ENCODE measurements at places on chromosomes 12 and 14.

- DNase-seq = no peak
Observed at GRCh38 chr14:77950371-77951063, 150.6 kb downstream of the ADCK1 start.

DNA sequence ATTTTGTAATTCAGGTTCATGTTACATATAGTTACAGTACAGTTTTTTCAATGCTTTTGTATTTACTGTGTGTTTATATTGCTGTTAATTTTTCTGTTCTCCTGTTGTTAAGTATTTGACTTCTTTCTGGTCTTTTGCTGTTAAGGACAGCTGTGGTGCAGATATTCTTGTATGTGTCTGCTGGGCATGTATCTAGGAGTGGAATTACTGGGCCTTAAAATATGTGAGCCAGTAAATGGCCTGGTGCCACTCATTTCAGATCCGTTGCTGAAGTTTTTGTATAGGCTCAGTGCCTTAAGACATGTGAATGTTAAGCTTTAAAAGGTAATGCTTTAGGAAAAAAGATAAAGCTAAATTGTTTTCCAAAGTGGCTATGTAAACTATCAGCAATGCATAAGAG is 87.3 kb downstream of the TTLL5 start:
- DNase-seq = no peak

- no peak for DNase-seq
Observed at GRCh38 chr12:91817517-91817916, 328.1 kb downstream of the BTG1 start.

GRCh38 chr12:3885277-3886094 is 12.3 kb upstream of the PARP11 start:
- no peak for DNase-seq

DNA sequence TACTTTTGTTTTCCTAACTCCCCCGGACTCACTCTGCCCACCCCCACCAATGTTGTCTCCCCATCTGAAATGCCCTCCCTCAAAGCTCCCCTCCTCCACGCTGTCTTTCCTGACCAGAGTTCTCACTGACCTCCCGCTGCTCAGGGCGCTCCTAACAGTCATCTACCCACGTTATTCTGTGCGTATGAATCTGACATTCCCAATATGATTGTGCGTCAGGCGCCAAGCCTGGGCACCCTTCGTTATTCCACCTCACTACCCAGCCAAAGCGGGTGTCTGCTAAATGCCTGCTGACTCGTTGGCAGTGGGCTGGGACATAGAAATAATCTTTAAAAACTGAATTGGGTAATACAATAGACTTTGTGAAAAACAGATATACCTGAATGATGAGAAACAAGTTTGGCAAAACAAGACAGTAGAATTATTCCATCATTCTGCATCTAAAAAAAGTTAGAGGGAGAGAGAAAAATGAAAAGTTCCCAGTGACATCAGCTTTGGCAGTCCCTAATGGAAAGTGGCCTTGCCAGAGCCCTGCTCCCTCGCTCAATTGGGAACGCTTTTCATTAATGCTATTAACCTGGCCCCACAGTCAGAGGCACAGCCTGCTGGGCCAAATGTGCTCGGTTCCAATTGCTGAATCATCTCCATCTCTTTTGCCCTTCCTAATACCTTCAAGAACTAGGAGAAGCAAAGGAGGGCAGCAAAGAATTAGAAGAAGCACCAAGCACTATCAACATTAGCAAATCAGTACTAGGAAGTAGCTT is 74.0 kb upstream of the PLXNC1 start:
- DNase-seq = no peak

GRCh38 chr12:65699251-65699650 is 125.0 kb upstream of the HMGA2 start:
- no peak for DNase-seq

- DNase-seq = no peak
Observed at GRCh38 chr12:113276946-113277500, 55.8 kb downstream of the TPCN1 start.

GRCh38 chr12:13197032-13197431 is 506 bp downstream of the EMP1 start:
- DNase-seq = no peak

GRCh38 chr12:123427036-123427769 is 9.3 kb downstream of the RILPL2 start:
- DNase-seq = no peak

- DNase-seq = no peak
Observed at GRCh38 chr12:55039395-55040354, 19.9 kb downstream of the NEUROD4 start.

- no peak for DNase-seq
Observed at GRCh38 chr12:121472150-121472905, 72.4 kb downstream of the RNF34 start.

- no peak for DNase-seq
Observed at GRCh38 chr12:92661269-92661668, 41.5 kb upstream of the PLEKHG7 start.

GRCh38 chr12:87150969-87151662 is 878.1 kb downstream of the C12orf50 start:
- no peak for DNase-seq

- DNase-seq = no peak
Observed at GRCh38 chr12:65280306-65280705, 1.8 kb downstream of the MSRB3 start.

DNA sequence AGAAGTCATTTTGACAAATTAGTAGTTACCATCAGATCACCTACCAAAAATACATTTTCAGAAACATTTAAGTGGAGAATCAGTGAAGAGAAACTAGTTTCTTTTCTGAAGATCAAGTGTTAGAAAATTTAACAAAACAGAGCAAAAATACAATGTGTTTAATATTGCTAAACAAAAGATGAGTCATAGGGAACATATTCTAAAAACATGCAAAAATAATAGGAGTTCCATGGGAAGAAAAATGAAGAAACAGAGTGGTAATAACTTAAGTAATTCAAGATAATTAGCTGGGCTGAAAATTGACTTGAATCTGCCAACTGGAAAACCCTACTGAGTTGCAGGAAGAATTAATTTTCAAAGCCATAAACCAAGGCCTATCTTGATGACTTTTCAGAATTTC is 111.5 kb upstream of the KITLG start:
- DNase-seq = no peak

- DNase-seq = no peak
Observed at GRCh38 chr14:54772451-54772881, 130.2 kb downstream of the GCH1 start.

DNA sequence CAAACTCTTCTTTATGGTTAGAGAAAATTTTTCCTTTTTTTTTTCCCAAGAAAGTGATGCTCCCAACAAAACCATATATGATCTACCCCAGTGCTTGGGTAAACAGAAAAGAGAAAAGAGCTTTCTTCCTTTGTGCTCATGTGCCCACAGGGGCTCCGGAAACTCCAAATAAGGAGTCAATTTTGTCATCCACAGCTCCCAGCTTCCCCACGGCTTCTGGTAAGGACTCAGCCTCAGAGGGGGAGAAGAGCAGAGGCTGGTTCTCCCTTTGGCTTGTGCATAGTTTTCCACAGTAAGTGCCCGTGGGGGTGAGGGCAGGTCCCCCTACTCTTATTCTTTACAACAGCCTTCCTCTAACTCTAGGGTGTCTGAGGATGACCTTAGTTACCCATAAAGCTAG is 13.3 kb upstream of the RGS6 start:
- no peak for DNase-seq

- no peak for DNase-seq
Observed at GRCh38 chr12:30840715-30841114, 85.8 kb upstream of the TSPAN11 start.

- DNase-seq = no peak
Observed at GRCh38 chr12:67593041-67593440, 55.5 kb upstream of the DYRK2 start.

DNA sequence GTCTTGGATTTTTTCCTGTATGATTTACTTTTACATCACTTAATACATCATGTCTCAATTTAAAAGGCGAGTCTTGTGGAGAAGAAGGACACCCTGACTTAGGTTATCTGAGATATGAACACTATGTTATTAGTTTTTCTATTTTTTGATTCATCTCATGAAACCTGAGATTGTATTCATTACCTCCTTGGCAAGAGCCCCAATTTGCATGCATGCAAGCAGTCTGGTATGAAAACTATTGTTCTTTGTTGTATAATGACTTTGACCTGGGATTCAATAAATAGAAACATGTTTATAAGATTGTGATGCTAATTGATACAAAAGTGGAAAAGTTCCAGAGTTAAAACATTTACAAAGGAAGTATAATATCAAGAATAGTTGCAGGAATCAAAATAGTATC is 576.1 kb downstream of the NOVA1 start:
- DNase-seq = no peak

GRCh38 chr12:25950329-25951115 is 8.0 kb upstream of the RASSF8 start:
- DNase-seq = no peak

DNA sequence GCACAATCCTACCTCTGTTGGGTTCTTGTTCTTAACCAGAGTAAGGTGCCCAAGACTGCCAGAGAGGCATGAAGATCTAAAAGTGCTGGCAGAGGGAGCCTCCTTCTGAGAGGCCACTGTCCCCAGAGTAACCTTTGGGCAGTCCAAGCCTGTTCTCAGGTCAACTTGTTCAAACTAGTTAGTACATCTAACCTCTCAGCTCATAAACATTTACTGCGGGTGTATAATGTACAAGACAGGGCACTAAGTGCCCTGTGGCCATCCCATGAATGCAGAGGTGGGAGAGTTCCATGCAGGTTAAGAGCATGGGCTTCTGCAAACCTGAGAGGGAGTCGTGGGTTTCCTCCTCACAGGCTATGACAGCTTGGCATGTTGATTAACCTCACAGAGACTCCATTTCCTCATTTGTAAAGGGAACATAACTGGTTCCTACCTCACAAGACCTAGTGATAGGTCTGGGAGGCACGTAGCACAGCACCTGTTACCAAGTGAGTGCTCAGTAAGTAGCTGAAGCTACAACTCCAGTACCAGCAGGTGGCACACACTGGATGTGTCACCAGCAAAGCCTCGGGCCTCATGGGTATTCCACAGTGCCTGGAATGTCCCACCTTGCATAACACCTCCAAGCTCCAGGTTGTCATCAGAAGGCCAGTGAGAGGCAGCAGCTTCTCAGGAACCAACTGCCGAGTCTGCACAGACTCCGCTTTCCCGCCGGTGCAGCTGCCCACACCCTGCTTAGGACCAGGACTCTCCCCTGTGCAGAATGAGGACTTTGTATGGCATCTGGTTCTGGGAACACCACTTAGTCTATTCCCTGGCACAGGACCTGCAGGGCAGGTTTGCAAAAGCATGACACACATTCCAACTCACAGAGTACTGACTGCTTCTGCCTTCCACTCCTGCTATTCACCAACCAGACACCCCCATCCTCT is 4.4 kb downstream of the VDR start:
- no peak for DNase-seq

- DNase-seq = no peak
Observed at GRCh38 chr14:93295541-93296220, 37.2 kb downstream of the BTBD7 start.

DNA sequence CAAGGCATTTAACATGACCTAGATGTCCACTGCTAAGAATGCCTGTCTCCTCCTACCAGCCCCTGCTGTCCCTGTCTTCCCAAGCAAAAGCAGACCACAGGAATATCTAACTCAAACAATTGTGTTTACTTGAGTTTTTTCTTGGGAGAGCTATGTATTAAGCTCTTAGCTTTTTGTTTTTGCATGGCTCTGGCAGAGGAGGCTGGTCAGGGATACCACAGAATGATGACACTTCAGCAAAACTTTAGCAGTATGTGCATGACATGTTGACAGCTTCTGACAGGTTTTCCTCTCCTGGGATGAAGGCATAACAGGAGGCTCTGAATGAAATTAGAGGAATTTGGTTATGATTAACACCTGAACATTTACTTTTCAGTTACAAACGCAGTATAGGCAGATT is 6.9 kb downstream of the TMBIM6 start:
- no peak for DNase-seq

DNA sequence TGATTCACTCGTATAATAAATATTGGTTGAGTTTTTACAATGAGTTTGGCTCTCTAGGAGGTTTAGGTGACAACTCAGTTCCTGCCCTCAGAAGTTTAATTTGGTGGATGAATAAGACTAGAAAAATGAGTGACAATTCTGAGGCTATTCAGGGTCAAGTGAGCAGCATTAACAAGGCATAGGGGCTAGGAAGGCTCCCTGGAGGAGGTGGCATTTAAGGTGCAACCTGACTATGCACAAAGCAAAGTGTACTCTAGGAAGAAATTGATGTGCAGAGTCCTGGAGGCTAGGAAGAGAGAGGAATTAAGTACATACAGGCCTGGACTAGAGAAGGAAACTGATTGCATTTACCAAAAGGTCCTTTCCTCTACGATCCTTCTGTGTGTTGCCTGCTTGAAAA is 440.3 kb downstream of the MED13L start:
- DNase-seq = no peak

DNA sequence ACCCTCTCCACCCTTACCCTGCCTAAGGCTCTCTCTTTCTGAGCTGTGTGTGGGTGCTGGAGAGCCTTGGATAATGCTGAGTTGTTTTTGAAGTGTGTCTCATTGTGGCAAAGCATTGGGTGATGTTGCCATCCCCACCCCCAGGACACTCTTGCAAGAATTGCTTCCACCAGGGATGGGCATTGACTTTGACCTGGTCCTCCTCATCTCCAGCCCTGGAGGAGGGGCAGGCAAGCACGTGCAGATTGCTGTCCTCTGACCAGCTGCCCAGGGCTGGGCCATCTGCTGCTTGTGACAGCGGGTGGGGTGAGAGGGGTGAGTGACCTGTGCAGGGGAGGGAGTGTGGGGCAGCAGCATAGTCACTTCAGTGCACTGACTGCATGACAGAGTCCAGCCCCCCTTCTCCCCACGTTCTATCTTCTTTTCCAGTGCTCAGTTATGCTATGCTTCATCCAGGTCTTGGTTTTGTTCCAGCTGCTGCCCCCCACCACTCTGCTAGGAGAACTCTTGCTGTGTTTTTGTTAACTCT is 26.2 kb downstream of the SUSD6 start:
- DNase-seq = no peak

GRCh38 chr14:96117101-96117897 is 78.1 kb downstream of the C14orf132 start:
- no peak for DNase-seq

GRCh38 chr12:58919231-58920101 is 838 bp downstream of the LRIG3 start:
- DNase-seq = no peak

GRCh38 chr12:64911081-64911480 is 86.6 kb downstream of the TBC1D30 start:
- DNase-seq = no peak

Measured in cortex of kidney (tissue), 1 donor.